ENCODE measurements at places on chromosomes 5 and 9.

DNA sequence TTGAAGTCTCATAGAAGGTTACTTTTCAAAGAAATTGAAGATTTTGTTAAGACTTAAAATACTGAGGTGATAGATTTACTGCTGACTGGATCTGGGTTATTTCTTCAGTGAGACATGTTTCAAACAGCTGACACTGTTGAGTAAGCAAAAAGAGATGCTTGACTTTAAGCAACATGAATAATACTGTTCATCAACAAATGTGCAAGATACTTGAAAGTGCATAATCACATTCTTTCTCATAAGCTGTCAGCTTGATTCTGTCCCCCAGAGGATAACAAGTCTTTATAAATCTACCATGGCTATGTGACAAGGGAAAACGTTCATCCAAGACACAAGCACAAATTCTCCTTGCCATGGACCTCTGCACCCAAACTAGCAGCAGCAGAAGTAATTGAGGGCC lies 260.1 kb upstream of the CDH18 start:
- no peaks in the 10 kb centered on the region for H3K4me1 ChIP-seq
- DNase-seq, result no peak
- no peak overlapping the region for H3K4me3 ChIP-seq
- H3K27me3 ChIP-seq, result no peaks in the 10 kb centered on the region
- no peak overlapping the region for H3K27ac ChIP-seq
- no peaks in the 10 kb centered on the region for H3K36me3 ChIP-seq

DNA sequence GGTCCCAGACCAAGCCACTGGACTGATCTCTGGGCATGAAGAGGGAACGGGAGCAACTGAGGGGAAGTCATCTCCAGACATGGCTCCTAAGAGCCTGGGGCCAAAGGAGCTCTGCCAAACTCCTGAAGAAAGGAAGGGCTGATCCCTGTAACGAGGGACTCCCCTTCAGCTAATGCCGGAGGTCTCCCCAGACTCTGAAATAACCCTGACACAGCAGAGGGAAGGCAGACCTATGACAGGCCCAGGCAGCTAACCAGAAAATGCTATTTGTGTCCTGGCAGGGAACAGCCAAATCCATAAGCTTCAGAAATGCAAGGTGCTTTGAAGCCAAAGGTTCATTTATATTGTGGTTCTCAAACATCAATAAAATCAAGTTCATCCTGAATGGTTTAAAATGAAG lies 30.9 kb downstream of the APTX start:
- DNase-seq, result no peak
- H3K36me3 ChIP-seq, result peaks cover 23% of the 10 kb centered on the region
- no peaks in the 10 kb centered on the region for H3K27me3 ChIP-seq

GRCh38 chr9:130183133-130183762 lies 11.0 kb downstream of the NCS1 start:
- no peak overlapping the region for H3K27ac ChIP-seq
- no peaks in the 10 kb centered on the region for H3K4me1 ChIP-seq
- H3K27me3 ChIP-seq, result no peaks in the 10 kb centered on the region
- no peak for DNase-seq
- H3K36me3 ChIP-seq, result no peaks in the 10 kb centered on the region

DNA sequence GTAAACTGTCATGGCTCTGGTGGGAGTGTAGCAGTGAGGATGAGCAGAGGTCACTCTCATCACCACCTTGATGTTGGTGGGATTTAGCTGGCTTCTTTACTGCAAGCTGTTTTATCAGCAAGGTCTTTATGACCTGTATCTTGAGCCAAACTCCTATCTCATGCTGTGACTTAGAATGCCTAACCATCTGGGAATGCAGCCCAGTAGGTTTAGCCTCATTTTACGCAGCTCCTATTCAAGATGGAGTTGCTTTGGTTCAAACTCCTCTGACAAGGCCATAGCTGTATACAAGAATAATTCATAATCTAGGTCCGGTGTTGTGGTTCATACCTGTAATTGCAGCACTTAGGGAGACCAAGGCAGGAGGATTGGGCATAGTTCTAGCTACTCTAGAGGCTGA lies 85.1 kb downstream of the ARRDC3 start:
- H3K27ac ChIP-seq, result no peak overlapping the region
- H3K4me3 ChIP-seq, result no peak overlapping the region
- no peaks in the 10 kb centered on the region for H3K4me1 ChIP-seq
- no peaks in the 10 kb centered on the region for H3K36me3 ChIP-seq
- DNase-seq, result no peak

GRCh38 chr5:8520917-8521316 lies 652.0 kb downstream of the MTRR start:
- no peak overlapping the region for H3K27ac ChIP-seq
- no peaks in the 10 kb centered on the region for H3K36me3 ChIP-seq
- no peak for DNase-seq
- H3K27me3 ChIP-seq, result no peaks in the 10 kb centered on the region
- H3K4me3 ChIP-seq, result no peak overlapping the region

GRCh38 chr9:13603921-13604320 lies 324.4 kb upstream of the MPDZ start:
- no peaks in the 10 kb centered on the region for H3K27me3 ChIP-seq
- no peaks in the 10 kb centered on the region for H3K36me3 ChIP-seq
- H3K4me3 ChIP-seq, result no peak overlapping the region
- no peaks in the 10 kb centered on the region for H3K4me1 ChIP-seq
- no peak overlapping the region for H3K27ac ChIP-seq

GRCh38 chr5:31898036-31898632 lies 259.2 kb downstream of the PDZD2 start:
- no peak overlapping the region for H3K4me3 ChIP-seq
- no peak for DNase-seq
- no peaks in the 10 kb centered on the region for H3K4me1 ChIP-seq
- no peaks in the 10 kb centered on the region for H3K36me3 ChIP-seq

DNA sequence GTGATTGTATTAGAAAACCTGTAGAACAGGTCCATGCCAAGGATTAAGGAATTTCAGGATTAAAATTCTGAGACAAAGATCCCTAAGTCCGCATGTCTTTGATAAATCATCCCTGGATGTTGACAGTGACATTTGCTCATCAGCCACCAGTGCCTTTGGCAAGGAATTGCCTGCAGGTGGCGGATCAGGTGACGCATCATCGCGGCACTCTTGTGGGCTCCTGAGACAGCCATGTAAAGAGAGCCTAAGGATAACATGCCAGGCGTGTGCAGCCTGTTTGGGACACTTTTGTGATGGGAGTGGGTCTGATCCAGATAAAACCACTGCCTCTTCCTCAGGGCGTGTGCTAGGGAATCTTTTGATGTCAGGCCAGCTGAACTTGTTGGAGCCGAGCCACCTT lies 40.6 kb downstream of the ADCY2 start:
- H3K4me1 ChIP-seq, result no peaks in the 10 kb centered on the region
- H3K27ac ChIP-seq, result no peak overlapping the region
- no peaks in the 10 kb centered on the region for H3K36me3 ChIP-seq
- no peak for DNase-seq

- H3K27ac ChIP-seq, result peak overlapping the region; percentile 14
- H3K4me3 ChIP-seq, result peak overlapping the region; percentile 37
- H3K4me1 ChIP-seq, result peaks cover 90% of the 10 kb centered on the region
- peak; percentile 32 for DNase-seq
- no peaks in the 10 kb centered on the region for H3K27me3 ChIP-seq
- no peaks in the 10 kb centered on the region for H3K36me3 ChIP-seq
Measured at GRCh38 chr9:2022560-2022959, 7.4 kb downstream of the SMARCA2 start.

GRCh38 chr5:2453781-2454180 lies 297.7 kb downstream of the IRX2 start:
- DNase-seq, result no peak
- H3K27ac ChIP-seq, result no peak overlapping the region
- H3K4me1 ChIP-seq, result no peaks in the 10 kb centered on the region
- H3K36me3 ChIP-seq, result no peaks in the 10 kb centered on the region

DNA sequence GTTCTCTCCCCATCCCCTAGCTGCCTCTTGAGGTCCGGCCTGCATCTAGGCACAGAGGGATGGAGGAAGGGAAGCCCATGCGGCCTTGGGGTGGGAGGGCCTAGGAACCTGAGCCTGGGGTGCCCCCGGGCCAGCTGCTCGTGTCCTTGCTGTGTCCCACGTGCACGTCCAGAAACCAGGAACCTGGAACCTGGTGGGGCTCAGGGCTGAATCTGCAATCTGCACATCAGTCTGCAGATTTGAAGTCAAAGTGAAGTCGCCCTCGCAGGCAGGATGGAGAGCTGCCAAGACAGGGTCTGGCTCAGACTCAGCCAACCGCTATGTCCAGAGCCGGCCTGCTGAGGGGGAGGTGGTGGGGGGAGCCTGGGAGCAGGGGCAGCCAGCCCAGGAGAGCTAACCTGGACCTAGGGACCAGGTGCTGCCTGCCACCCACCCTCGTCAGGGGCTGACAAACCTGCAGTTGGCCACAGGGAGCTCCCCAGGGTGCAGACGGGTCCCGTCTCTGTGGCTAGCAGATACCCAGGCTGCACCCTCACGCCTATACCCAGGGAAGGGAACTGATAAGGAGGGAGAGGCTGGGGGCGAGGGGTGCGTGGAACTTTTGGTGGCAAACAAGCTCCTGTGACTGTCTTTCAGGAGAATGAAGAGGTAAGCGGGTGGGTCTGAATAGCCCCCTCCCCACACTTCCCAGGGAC lies 103.5 kb upstream of the SIMC1 start:
- H3K36me3 ChIP-seq, result no peaks in the 10 kb centered on the region
- H3K4me1 ChIP-seq, result no peaks in the 10 kb centered on the region

GRCh38 chr5:21663082-21663481 lies 1190.1 kb downstream of the CDH12 start:
- H3K27ac ChIP-seq, result no peak overlapping the region
- H3K4me3 ChIP-seq, result no peak overlapping the region
- H3K27me3 ChIP-seq, result no peaks in the 10 kb centered on the region
- H3K4me1 ChIP-seq, result no peaks in the 10 kb centered on the region

DNA sequence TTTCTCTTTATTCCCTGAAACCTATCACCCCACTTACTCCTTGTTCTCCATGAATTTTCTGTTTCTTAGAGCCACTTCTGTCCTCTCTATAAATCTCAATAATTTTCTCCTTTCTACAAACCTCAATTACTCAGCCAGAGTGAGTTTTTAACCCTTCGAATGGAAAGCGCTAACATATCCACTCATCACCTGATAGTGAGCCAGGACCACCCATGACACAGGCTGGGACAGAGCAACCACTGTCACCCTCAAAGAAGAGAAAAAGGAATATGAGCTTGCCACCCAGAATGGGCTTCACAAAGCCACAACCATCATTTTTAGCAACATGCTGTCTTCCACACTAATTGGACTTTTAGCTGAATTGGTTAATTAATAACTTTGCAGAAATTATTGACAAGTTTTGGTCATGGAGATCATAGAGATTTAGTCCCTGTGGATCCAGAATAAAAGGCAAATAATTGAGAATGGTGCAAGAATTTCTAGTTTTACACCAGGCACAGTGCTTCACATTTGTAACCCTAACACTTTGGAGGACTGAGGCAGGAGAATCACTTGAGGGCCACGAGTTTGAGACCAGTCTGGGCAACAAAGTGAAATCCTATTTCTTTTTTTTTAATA lies 32.1 kb upstream of the SELENOP start:
- no peak overlapping the region for H3K27ac ChIP-seq
- no peak for DNase-seq
- H3K4me3 ChIP-seq, result no peak overlapping the region
- no peaks in the 10 kb centered on the region for H3K4me1 ChIP-seq
- no peaks in the 10 kb centered on the region for H3K27me3 ChIP-seq

DNA sequence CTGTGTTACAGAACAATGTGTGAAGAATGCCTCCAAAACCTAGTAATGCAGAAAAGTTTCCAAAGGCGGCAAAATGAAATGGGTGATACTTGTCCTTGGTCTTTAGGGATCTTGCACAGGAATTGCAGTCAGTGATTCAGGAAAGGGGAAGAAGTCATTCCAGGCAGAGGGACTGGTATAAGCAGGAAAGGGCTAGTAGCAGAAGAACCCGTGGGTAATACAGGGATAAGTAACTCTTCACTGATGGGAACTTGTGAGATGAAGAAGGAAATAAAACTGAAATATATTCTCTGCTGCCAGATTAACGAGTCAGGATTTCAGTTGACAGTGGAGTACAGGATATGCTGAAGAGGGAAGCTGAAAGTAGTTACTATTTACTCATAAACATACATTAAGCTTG lies 1.2 kb downstream of the SRFBP1 start:
- peak overlapping the region; percentile 85 for H3K4me3 ChIP-seq
- DNase-seq, result no peak
- peak overlapping the region; percentile 73 for H3K27ac ChIP-seq
- H3K36me3 ChIP-seq, result no peaks in the 10 kb centered on the region

DNA sequence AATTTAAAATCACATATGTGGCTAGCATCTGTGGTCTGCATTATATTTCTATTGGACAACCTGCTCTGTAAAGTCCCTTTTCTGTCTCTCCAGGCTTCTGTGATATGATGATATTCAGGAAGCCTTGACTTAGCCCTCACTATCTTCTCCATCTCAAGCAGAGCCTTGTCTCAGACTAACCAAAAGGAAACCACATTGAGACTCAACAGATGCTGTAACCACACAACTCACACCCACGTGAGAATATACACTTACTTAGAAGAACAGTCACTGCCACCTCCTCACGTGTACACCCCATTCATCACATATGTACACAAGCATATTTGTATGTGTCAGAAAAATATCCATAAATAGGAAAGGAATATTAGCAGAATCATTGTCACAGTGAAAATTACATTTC lies 33.6 kb downstream of the HTR4 start:
- no peaks in the 10 kb centered on the region for H3K36me3 ChIP-seq
- H3K4me1 ChIP-seq, result peaks cover 18% of the 10 kb centered on the region
- no peak overlapping the region for H3K4me3 ChIP-seq

DNA sequence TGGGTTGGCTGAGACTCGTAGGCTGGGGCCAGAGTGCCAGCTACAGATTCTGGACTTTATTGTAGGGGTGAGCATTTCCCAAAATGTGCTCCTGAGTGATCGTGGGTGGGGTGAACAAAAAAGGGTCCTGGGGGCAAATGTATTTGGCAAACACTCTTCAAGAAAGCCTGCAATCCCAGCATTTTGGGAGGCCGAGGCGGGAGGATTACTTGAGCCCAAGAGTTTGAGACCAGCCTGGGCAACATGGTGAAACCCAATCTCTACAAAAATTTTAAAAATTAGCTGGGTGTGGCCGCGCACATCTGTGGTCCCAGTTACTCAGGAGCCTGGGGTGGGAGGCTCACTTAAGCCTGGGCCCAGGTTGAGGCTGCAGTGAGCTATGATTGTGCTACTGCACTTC lies 55.5 kb upstream of the CDKN2AIPNL start:
- H3K27ac ChIP-seq, result no peak overlapping the region
- no peak overlapping the region for H3K4me3 ChIP-seq
- no peak for DNase-seq
- no peaks in the 10 kb centered on the region for H3K27me3 ChIP-seq
- H3K4me1 ChIP-seq, result peaks cover 8% of the 10 kb centered on the region
- no peaks in the 10 kb centered on the region for H3K36me3 ChIP-seq

DNA sequence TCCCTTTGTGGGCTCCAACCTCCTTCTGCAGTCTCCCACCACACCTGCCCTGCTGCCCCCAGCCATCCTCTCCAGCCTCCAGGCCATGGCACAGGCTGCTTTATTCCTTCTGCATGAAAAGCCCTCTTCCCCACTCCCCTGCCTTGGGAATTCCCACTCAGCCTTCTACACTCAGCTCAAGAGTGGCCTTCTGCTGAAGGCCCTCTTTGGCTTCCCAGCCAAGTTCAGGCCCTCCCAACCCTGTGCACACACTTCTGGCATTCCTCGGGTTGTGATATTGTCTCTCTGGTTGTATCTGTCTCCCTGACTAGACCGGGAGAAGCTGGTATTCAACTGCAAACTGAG lies 5.7 kb downstream of the SHB start:
- no peak overlapping the region for H3K27ac ChIP-seq
- H3K4me1 ChIP-seq, result peaks cover 10% of the 10 kb centered on the region
- H3K4me3 ChIP-seq, result no peak overlapping the region
- no peak for DNase-seq
- no peaks in the 10 kb centered on the region for H3K27me3 ChIP-seq

GRCh38 chr5:53095931-53096525 lies 13.5 kb downstream of the MOCS2 start:
- no peak overlapping the region for H3K27ac ChIP-seq
- no peak overlapping the region for H3K4me3 ChIP-seq
- no peaks in the 10 kb centered on the region for H3K27me3 ChIP-seq
- peak; percentile 17 for DNase-seq
- peaks cover 35% of the 10 kb centered on the region for H3K36me3 ChIP-seq
